ENCODE measurements at places on chromosomes 5 and 9.

- DNase-seq: no peak
These were observed 95.0 kb upstream of the DAP start for GRCh38 chr5:10856071-10856470.

- no peak for DNase-seq
These were observed 6.2 kb downstream of the GZMA start for GRCh38 chr5:55108661-55109060.

DNA sequence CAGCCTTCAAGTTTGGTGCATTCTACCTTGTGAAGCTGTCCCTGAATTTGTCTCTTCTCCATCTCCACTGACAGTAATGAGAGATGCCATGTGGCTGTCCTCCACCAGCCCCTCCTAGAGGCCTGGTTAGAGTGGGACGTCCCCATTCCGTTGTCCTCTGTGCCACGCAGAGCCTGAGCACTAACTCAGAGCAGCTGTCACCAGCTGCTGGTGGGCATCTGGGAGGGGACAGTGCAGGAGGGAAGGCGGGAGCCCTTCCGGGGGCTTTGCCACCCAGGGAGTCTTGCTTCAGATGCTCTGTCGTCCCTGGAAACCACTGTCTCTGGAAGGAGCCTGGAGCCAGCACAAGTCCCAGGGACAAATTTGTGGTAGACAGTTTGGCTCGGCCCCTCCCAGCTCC, 78.6 kb downstream of the PDZD2 start:
- DNase-seq: no peak

- DNase-seq: no peak
These were observed 205.6 kb downstream of the TAF11L14 start for GRCh38 chr5:17839848-17840247.

- DNase-seq: no peak
These were observed 56.1 kb downstream of the MTREX start for GRCh38 chr5:55363856-55364255.

GRCh38 chr9:114824110-114824509, 18.3 kb upstream of the TNFSF15 start:
- DNase-seq: no peak

DNA sequence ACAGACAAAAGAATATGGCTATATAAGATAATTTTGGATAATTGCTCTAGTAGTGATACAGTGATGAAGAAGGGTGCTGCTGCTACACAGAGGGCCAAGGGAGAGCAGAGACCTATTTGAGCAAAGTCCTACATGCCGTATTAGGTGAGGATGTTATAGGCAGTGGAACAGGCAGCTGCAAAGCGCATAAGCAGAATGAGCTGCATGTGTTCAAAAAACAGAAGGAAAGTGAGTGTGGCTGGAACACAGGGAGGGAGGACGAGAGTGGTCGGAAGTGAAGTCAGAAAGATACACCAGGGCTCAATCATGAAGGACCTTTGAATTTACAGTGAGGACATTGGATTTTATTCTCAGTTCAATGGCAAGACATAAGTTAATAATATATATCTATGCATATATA, 35.4 kb downstream of the ITGA2 start:
- DNase-seq: no peak

DNA sequence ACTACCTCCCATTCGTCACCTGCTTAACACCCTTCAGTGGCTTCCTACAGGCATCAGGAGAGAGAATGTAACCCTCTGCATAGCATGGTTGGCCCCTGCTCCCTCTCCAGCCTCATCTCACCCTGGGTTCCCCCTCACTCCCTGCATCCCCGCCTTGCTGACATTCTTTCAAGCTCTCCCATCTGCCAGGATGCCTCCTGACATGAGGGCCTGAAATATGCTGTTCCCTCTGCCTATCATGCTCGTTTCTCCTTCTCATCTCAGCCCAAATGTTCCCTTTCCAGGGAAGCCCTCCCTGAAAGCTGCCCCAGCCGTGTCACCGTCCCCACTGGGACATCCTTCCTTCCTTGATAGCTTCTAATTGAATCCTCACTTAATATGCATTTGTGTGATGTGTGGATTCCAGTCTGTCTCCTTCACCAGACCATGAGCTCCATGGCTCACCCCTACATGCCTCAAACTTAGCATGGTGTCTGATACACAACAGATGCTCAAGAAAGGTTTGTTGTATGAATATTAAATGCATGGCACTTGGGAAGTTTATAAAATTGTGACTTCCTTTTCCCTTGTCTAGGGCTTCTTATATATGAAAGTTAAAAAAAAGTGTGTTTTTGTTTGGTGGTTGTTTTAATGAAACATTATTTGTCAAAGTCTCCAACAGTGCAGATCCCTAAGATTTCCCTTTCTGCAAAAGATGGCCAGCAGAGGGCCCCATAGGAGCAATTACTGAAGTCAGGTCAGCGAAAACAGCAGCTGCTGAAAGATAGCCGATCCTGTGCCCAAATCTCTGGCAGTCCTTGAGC, 7.3 kb upstream of the C5orf58 start:
- DNase-seq: no peak

GRCh38 chr9:116604251-116604650, 82.9 kb upstream of the TRIM32 start:
- DNase-seq: no peak

GRCh38 chr5:75603371-75603770, 7.9 kb upstream of the ANKDD1B start:
- no peak for DNase-seq

GRCh38 chr9:132698989-132699388, 28.7 kb downstream of the GTF3C4 start:
- no peak for DNase-seq

DNA sequence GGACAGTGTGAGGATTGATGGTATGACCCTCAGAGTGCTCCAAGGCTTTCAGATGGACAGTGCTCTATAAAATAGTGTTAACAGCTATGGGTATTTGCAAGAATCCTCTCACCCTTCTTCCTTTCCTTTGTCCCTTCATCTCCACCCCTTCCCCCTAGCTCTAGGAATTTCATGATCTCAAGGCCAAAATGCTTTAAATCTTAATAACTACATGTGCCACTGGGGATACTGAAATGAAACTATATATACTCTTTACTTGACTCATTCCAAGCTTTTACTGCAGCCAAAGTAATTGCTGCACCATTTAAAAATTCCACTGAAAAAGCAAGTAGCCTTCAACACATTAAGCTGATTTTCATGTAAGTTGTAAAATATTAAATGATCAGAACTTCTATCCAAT, 361.6 kb upstream of the SLC30A5 start:
- DNase-seq: no peak

DNA sequence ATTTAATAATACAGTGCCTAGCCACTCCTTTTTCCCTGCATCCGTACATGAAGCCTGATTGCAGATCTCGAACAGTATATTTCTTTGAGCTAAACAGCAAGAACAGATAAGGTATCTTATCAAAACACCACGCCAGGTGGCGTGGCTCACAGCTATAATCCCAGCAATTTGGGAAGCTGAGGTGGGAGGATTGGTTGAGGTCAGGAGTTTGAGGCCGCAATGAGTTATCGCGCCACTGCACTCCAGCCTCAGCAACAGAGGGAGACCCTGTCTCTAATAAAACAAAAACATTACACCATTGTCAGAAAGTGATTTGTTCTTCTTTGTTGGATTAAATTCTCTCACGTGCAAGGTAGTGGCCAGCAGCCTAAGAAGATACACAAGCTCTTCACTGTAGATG, 291.2 kb upstream of the DMRT1 start:
- no peak for DNase-seq

GRCh38 chr9:87206064-87206661, 258.9 kb upstream of the GAS1 start:
- DNase-seq: no peak

GRCh38 chr9:74935008-74935407, 17.7 kb downstream of the C9orf40 start:
- no peak for DNase-seq

DNA sequence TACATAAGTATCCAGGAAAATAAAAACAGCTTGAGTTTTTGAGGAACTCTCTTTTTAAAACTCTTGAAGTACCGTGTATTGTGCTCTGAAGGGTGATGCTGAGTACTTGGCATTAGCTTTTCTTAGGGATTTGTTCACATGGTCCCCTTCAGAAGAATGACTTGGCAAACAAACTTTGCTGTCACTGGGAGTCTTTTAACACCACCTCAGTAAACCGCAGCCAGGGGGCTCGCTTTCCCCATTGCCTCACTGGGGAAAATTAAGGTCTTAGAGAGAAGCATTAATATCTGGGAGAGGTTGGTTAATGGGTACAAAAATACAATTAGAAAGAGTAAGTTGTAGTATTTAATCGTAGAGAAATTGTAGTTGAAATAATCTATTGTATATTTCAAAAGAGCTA, 105.9 kb upstream of the DAP start:
- no peak for DNase-seq

DNA sequence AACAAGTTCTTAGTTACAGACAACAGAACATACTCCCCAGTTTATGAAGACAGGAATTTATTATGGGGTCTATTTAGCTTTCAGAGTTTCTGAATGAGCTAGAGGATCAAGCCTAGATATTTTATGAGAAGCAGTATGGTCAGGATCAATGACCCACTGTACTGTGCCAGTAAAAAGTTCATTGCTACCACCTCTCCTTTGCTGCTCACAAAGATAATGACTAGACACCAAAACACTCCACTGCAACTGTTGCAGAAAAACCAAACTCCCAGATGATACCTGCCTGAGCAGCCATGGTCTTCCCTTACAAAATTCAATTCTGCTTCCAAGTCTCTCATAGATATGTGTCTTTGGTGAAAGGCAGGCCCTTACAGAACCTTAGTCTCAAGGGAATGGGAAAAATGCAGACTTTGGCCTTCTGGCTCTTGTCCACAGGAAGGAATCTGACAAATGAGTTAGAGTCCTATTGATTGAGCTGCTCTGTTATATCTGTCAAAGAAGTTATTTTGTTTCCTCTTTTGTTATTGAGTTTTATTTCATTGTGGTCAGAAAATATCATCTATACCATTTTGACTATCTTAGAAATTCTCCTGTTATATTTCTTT, 74.7 kb upstream of the RASGRF2 start:
- no peak for DNase-seq

GRCh38 chr5:149605998-149606724, 24.9 kb downstream of the ARHGEF37 start:
- DNase-seq: no peak

DNA sequence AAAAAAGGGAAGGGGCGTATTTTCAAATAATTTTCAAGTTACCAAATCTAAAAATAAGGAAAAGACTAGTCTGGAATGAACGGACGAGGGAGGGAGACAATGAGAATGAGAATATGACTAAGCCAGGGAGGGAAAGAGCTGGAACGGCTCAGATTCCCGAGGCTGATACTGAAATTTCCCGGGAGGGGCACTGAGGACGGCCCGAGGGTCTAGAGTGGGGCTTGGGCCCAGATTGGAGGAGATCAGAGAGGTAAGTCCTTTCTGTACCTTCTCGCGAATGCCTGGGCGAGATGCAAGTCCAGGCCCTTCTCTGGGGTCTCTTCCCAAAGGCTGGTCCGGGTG, 3.4 kb upstream of the CCIN start:
- no peak for DNase-seq

- DNase-seq: no peak
These were observed 5.6 kb downstream of the GOLPH3 start for GRCh38 chr5:32168460-32169033.

GRCh38 chr9:7976856-7977255, 177.3 kb upstream of the DMAC1 start:
- DNase-seq: no peak

- no peak for DNase-seq
These were observed 201.7 kb upstream of the OTULINL start for GRCh38 chr5:14379739-14380497.

Data from NCI-H1930 (cell line).